Stimulated activated CD4-positive, alpha-beta T cell treated with anti-CD3 and anti-CD28 coated beads, Interleukin-1b, Interleukin-23, amount 100 ng/mL, for 48 hours (primary cell): ENCODE measurements at places on chromosomes 1 and 21.

- DNase-seq: no peak
These were observed 79.9 kb upstream of the ATP1A1 start for GRCh38 chr1:116292929-116293725.

DNA sequence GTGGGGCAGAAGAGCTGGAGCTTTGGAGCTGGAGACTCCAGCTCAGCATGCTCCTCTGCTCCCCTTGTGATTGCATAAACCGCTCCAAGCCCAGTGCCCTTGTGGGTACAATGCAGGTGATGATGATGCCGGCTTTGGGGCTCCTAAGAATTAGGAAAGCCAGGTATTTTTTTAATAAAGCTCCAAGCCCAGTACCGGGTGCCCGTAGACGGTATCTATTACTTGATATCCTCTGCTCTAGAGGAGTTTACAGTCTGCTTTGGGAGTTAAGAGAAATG, 27.2 kb downstream of the TENT5C start:
- no peak for DNase-seq

- no peak for DNase-seq
These were observed 18.7 kb downstream of the DMRTB1 start for GRCh38 chr1:53477651-53478501.

GRCh38 chr1:17553975-17554700, 14.6 kb downstream of the ARHGEF10L start:
- DNase-seq: no peak

- no peak for DNase-seq
These were observed 12.7 kb downstream of the UTP11 start for GRCh38 chr1:38025233-38025632.

GRCh38 chr1:114368560-114369255, 142.3 kb downstream of the TRIM33 start:
- no peak for DNase-seq

DNA sequence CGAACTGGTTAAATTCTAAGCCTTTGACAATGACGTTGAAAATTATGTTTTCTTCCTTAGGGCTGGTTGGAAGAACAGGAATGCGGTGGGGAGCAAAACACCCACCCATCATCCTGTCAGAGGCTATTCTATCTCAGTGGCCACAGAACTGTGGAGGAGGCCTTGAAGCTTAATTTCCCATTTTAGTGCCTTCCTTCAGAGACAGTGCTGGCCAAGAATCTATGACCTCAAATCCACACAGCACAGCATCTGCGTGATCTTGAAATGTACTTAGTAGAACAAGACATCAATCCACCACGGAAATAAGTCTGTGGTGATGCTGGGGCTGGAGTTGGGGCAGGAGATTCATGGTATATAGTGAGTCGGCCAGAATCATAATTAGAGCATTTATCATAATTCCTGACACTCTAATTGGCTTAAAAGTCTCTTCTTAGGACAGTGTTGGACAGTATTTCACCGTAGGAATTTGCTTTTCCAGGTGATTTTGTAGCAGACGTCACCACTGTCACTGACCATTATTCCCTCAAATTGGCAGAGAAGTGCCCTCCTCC, 113.1 kb downstream of the KCNJ6 start:
- DNase-seq: no peak

DNA sequence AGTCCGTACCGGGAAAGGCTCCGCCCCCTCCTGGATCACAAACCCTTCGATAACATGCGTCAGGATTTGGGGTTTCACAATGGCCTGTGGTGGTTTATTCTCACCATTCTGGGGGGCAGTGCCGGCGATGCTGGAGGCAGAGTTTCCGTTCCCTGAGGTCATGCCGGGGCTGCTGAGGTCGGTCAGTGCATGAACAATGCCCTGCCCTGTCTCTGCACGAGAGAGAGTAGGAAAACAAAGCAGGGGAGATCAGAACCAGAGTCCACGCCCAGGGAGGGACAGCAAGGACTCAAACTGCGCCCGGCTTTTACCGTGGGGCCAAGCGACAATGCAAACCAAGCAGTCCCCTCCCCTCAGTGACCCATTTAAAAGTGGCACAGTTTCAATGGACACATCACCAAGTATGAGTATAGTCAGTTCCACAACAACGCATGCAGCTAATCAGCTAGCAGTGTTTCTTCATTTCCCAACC, 13.2 kb upstream of the A3GALT2 start:
- no peak for DNase-seq
